ENCODE measurements at places on chromosomes 4 and X. TPM values are rescaled to one million over a fixed set of nuclear protein-coding genes. Genes with fewer than 3 reads are reported as not detected.

DNA sequence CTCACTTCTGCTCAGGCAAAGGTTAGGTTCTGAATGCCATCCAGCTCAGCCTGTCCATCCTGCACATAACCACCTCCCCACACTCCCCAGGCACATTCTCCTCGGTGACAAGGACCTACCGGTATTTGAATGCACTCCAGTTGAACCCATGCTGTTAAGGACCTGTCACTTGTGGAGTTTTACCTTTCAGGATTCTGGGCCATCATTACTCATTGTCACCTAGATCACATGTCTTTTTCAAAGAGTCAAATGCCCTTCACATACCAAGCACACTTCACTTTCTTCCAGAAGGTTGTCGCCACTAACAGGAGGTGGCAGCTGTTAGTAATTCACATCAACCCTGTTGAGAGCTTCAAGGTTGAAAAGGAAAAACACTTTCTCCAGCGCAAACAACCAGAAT is 218.3 kb downstream of the SOWAHB start:
- DNase-seq: no peak

- DNase-seq: peak; percentile 77
Measured at GRCh38 chr4:141102367-141102766, 30.9 kb downstream of the RNF150 start.

GRCh38 chr4:14848229-14848628 is 154.1 kb upstream of the CPEB2 start:
- DNase-seq: no peak

GRCh38 chr4:25378437-25378743 is 1.3 kb downstream of the ANAPC4 start:
- no peak for DNase-seq

DNA sequence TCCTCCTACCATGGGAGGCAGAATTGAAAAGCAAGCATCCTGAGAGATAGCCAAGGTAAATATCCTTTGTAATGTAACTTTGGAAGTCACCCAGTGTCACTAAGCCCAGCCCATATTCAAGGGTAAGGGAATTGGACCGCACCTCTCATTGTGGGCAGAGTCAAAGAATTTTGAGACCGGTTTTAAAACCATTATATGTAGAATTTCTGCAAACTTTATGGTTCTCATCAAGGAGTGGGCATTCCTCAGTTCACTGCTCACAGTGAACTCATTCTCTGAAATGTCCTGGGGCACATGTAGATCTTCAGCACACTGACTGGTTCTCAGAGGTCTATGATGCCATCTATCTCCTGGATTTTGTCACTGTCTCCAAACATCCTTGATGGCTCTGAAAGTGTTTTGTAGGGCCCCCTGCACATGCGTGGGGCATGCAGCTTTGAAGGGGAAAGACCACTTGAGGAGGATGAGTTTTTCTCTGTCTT is 35.3 kb upstream of the CHRNA9 start:
- peak; percentile 47 for DNase-seq

- no peak for DNase-seq
Measured at GRCh38 chr4:7183161-7183560, 9.2 kb upstream of the SORCS2 start.

GRCh38 chr4:26858947-26859401 is 1.7 kb upstream of the STIM2 start:
- DNase-seq: no peak

Gene CXCL8
- 360 TPM for total RNA-seq

Gene PCDH10
- 0.23 TPM for total RNA-seq

Gene UGDH
- 50.0 TPM for total RNA-seq
